ENCODE measurements at places on chromosomes 3 and 15.

- peaks cover 9% of the 10 kb centered on the region for H3K4me1 ChIP-seq
- H3K36me3 ChIP-seq: peaks cover 80% of the 10 kb centered on the region
- no peak for DNase-seq
- peak overlapping the region; percentile 54 for H3K4me3 ChIP-seq
- no peaks in the 10 kb centered on the region for H3K27me3 ChIP-seq
Measured at GRCh38 chr3:47008851-47009224, 29.4 kb downstream of the NBEAL2 start.

DNA sequence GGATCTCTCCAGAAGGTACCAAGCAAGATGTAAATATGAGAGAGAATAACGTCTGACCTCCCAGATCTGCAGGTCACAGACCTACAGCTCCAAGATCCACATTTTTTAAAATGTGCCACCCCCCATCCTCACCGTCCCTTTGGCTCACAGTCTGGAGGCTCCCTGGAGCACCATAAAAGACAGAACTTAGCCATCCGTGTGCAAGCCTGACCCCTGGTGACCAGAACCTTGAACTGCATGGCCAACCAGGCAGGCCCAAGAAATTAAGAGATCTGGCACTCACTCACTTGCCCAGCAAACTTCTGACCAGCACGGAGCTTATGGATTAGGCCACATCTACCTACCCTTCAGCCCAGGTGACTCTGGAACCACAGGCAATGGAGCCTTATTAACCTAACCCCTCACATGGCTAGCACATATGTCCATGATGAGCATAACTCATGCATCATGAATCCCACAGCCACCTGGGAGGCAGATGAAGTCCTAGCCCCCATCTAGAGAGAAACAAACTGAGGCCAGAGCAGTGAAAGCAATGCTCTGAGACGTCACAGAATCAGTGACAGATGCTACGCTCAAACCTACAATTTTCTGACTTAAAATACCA lies 275.3 kb downstream of the UACA start:
- no peak overlapping the region for H3K27ac ChIP-seq
- H3K36me3 ChIP-seq: no peaks in the 10 kb centered on the region
- H3K27me3 ChIP-seq: no peaks in the 10 kb centered on the region
- peaks cover 7% of the 10 kb centered on the region for H3K4me1 ChIP-seq

DNA sequence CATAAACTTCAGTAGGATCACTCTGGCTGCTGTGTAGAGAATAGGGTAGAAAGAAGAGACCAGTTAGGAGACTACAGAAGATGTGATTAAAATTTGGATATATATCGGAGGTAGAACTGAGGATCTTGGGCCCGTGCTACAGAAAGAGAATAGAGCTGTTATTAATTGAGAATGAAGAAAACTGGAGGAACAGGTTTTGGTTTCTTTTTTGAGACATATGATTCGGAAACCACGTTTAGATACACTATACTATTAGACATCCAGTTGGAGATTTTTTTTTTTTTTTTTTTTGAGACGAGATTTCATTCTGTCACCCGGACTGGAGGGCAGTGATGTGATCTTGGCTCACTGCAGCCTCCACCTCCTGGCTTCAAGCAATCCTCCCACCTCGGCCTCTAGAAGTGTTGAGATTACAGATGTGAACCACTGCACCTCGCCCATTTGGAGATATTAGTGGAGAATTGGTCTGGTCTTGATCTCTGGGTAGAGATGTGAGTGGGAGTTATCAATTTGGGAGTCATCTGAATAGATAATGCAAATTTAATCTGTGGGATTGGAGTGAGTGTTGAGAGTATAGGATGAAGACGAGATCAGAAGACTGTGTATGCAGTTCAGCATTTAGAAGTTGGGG lies 50.9 kb downstream of the TCF12 start:
- H3K4me1 ChIP-seq: peaks cover 40% of the 10 kb centered on the region
- DNase-seq: no peak
- H3K27ac ChIP-seq: peak overlapping the region; percentile 28
- no peak overlapping the region for H3K4me3 ChIP-seq

- no peak overlapping the region for H3K27ac ChIP-seq
- no peaks in the 10 kb centered on the region for H3K27me3 ChIP-seq
- H3K36me3 ChIP-seq: no peaks in the 10 kb centered on the region
- no peak overlapping the region for H3K4me3 ChIP-seq
- no peak for DNase-seq
Measured at GRCh38 chr3:178671377-178671776, 135.1 kb downstream of the KCNMB2 start.

DNA sequence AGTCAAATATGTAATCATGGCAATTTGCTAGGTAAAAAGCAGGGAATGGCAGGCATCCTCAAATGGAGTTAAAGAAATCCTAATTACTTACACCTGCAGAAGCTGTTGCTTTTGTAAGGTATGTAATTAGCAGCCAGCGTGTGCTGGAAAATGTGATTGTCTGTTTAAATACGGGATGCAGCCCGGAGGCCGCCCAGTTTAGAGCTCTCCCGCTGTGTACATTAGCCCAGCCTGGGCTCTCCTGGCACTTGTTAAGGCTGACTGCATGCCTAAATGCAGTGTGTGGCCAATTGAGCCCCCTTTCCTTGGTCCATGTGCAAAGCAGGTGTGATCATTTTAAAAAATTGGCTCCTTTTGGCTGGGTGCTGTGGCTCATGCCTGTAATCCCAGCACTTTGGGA lies 9.0 kb downstream of the DPH3 start:
- no peak for DNase-seq
- H3K4me1 ChIP-seq: no peaks in the 10 kb centered on the region
- H3K27me3 ChIP-seq: no peaks in the 10 kb centered on the region
- H3K4me3 ChIP-seq: no peak overlapping the region
- H3K36me3 ChIP-seq: no peaks in the 10 kb centered on the region
- no peak overlapping the region for H3K27ac ChIP-seq

All from esophagus squamous epithelium (tissue), 5 donors.